ENCODE measurements at places on chromosomes 6 and 20.

- no peak for DNase-seq
These were observed 59.4 kb downstream of the TRMT6 start for GRCh38 chr20:5890773-5891441.

DNA sequence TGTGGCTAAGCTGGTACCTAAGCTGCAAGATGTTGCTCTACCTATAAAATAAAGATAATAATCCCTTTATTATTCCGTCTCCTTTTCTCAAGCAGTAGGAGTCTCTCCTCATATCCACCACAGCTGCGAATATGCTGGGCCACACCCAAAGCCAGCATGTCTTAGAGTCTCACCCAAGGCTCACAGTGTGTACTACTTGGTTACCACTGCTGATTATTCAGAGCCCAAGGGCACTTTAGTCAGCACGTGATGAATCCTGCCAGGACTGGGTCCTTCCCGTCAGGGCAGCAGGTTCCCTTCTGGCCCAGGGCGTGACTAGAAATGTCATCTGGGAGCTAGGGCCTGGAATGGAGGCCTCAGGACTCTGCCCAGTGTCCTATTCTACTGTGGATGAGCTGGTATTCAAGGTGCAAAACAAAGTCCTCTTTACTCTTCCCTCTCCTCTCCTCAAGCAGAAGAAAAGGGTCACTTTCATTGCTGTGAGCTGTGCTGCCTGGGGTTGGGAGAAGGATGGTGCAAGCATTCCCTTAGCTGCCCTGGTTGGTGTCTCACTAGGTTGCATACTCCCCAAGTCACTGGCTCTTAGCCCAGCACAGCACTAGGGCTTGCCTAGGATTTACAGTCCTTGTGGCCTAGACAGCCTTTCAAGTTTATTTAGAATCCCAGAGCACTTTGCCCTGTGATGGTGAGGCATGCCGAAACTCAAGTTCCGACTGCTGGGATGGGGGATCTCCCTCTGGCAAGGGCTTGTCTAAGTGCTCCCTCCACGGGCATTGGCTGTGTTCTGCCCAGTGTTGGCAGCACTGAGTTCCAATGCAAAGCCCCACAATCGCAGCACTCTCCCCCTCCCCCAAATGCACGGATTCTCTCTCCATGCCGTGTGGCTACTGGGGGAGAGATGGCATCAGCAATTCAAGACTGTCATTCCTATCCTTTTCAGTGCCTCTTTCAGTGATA, 320.2 kb downstream of the BTBD9 start:
- no peak for DNase-seq

DNA sequence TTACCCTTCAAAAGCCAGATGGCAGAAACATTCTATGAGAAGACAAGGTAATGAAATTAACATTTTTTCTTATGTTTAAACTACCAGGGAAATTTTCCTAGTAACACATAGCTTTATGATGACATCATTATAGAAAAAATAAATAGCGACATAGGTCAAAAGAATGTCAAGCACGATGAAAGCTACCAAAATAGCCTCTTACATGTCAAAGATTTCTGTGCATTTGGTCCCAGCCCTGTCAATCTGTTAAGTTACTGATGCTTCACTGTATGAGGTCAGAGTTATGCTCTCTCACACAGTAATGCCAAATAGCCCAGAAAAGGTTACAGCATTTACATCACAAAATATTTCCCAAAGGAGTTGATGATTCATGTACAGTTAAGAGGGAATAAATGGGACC, 199.8 kb upstream of the DEFB112 start:
- no peak for DNase-seq

- DNase-seq = no peak
These were observed 401.9 kb downstream of the THBS2 start for GRCh38 chr6:168851460-168852375.

- DNase-seq = no peak
These were observed 10.7 kb upstream of the RFX6 start for GRCh38 chr6:116866281-116866871.
